ENCODE measurements at places on chromosomes 2 and 18.
A peak's percentile ranks its signal among the peaks of the same experiment; 100 is the strongest.

DNA sequence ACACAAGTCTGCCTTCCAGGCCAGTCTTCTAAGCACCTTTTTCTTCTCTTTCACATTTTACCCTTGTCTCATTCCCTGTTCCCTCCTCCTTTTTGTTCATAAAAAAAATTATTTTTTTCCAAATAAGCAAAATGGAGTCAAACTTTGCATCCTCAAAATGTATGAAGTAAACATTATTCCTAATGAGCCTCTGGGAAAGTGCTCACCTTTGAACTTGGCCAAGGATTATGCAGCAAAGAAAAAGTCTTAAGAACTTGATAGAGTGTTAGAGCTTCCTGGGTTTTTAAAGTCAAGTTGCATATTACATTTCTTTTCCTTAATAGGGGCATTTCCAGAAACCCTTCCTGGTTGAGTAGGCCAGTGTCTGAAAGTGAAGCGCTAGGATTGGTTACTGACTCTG lies 31.6 kb downstream of the EPAS1 start:
- no peak for DNase-seq

GRCh38 chr2:20562540-20563225 lies 88.2 kb downstream of the HS1BP3 start:
- DNase-seq, result no peak

GRCh38 chr2:167509586-167509985 lies 621.3 kb downstream of the XIRP2 start:
- peak; percentile 91 for DNase-seq

GRCh38 chr18:44786257-44786656 lies 105.6 kb downstream of the SETBP1 start:
- DNase-seq, result no peak

- DNase-seq, result peak; percentile 52
These were observed 22.6 kb downstream of the MAIP1 start for GRCh38 chr2:199977984-199978415.

DNA sequence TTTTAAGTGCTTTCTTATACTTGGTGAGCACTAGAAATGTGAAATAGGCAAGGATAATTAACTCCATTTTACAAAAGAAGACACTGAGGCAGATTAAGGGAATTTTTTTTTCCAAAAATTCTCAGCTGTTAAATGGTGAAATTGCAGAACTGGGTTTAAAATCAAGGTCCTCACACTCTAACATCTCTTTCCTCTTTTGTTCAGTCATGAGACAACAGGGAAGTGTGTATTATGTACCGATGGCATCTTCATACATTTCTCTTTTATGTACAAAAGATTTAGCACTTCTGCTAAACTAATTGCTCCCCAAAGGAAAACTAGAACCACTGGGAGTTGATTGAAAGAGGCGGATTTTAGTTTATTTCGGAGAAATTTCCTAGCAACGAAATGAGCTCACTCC lies 203.0 kb downstream of the SETBP1 start:
- no peak for DNase-seq

- no peak for DNase-seq
These were observed 8.3 kb downstream of the NEU4 start for GRCh38 chr2:241817126-241817820.

DNA sequence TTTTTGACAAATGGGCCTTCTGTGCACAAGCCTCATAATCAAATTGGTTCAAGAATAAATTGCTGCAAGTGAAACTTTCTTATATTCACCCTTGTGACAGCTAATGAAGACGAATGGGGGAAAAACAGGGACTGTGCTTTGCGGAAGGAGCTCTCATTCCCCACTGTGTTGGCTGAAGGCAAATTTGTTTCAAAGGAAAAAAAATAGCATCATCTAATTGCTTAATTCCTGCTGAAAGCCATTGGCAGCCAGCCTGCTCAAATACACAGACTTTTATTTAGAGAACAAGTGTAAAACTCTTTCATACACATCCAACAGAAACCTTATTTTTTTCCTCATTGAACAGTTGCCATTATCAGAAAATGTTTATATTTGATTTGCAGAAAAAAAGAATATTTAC lies 172.3 kb downstream of the ARL6IP6 start:
- DNase-seq, result no peak

DNA sequence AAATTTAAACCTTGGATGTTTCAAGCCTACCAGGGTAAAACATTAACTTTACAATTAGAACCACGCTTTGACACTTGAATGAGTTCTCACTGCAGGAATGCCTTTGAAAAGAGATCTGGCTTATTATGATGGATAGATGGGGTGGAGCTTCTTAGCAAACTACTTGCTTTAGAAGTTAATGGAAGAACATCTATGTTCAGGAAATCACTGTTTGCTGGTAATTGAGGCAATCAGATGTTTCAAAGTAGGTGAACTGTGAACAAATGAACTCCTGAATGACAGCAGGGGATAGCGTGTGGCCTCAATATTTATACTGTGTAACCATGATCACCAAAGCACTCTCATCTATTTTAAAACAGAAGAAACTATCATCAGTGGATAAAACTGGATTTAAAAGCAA lies 383.6 kb downstream of the PIK3C3 start:
- DNase-seq, result no peak

DNA sequence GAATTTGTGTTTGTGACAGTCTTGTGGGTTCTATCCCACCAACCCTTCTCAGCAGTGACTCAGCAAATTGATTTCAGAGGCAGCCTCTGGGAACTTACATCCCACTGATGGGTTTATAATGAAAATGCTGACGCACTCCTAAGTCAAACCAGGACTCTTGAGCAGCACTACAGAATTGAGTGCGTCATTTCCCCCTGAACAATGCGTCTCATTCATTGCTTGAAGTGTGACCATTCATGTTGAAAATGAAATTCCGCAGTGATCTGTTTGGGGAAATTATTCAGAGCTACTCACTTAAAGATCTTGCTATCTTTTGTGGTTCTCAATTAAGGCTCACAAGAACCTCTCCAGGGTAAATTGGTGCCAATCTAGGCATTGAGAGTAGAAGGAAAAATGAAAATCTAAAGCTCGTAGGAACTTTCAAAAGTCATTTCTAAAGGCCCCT lies 417.7 kb upstream of the SLC14A2 start:
- DNase-seq, result peak; percentile 61

DNA sequence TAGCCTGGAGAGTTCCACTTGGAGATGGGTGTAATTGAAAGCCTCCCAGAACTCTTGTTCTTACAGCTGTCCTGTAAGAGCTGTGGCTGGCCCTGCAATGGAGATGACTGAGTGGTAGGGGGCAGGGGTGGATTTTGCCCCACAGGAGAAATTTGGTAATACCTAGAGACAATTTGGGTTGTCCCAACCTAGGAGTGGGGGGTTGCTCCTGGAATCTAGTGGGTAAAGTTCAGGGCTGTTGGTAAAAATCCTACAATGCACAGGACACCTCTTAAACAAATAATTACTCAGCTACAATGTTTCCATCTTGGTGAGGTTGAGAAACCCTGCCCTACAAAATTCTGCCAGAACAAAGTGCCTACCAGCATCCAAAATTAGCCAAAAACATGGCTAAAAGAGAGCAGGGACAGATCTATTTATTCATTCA lies 181.1 kb upstream of the SH3BP4 start:
- DNase-seq, result no peak

- peak; percentile 96 for DNase-seq
These were observed 220.0 kb upstream of the CYP26B1 start for GRCh38 chr2:72367530-72368225.

- no peak for DNase-seq
These were observed 65.5 kb downstream of the PARD6G start for GRCh38 chr18:80181642-80182461.

- no peak for DNase-seq
These were observed 359.4 kb upstream of the CWC22 start for GRCh38 chr2:180366481-180366880.

DNA sequence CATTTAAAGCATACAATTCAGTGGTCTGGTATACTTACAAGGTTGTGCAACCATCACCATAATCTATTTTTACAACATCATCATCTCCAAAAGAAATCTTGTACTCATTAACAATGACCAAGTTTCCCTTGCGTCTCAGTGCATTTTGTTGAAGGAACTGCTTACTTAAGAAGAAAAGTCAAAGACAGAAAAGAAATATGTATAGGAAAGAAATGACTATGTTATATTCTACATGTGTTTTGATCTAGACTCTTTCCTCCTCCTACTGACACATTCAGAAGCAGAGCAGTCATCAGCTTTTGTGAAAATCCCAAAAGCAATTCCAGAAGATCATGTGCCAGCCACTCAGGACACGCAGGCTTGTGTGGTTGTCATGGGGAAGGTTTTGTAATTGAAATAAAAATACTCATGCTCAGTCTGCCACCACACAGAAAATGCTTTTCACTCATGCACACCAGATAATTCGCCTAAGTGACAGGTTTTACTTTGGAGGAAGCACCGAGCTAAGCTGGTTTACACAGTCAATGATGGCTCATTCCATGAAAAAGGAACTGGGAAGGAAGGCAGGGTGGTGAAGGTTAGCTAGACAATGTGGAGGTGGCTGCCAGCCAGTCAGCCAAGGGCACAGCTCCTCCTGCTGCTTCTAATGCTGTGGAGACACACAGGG lies 158.5 kb upstream of the REV1 start:
- DNase-seq, result no peak

DNA sequence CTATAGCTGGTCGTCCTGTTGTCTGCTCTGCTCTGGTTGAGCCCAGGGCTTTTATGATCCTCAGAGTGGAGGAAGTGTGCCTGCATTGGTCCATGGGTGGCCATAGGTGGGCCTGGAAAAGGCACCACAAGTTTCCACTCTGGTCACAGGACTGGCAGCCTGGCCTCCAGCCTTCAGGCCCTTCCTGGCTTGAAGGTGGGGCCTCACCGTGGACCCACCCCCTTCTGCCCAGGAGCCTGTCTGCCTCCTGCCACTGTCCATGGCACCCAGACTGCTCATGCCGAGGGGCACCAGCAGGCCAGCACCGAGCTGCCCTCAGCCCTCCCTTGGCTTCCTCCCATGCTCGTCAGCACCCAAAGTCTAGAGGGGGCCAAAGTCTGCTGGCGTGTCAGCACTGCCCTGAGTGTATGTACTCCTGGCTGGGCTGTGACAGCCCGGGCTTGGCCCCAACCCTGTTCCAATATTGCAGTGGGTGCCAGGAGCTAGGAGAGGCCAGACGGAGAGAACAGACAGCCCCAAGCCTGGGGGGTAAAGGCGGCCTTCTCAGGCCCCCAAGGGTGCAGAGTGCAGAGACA lies 529.4 kb downstream of the DCC start:
- DNase-seq, result no peak

DNA sequence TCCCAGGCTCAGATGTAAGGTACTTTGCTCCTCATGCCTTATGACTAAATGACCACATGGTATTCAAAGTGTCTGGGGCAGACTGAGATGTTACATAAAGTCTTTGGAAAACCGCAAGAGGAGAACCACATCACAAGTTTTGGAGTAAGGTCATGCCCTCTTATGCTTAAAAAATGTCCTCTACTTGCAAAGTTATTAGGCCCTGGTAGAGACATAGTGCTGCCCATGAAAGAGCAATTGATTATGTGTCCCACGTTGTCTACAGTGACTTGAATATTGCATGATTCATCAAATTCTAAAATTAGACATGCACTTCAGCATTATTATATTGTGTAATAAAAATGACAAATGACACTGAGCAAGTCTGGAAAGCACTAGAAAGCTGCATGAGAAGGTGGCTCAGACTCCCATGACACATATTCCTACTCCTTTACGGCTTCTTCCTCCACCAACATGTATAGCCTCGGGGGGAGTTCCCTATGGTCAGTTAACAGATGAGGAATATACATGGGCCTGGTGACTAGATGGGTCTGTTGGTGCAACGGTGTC lies 602.6 kb upstream of the VRK2 start:
- peak; percentile 1 for DNase-seq

DNA sequence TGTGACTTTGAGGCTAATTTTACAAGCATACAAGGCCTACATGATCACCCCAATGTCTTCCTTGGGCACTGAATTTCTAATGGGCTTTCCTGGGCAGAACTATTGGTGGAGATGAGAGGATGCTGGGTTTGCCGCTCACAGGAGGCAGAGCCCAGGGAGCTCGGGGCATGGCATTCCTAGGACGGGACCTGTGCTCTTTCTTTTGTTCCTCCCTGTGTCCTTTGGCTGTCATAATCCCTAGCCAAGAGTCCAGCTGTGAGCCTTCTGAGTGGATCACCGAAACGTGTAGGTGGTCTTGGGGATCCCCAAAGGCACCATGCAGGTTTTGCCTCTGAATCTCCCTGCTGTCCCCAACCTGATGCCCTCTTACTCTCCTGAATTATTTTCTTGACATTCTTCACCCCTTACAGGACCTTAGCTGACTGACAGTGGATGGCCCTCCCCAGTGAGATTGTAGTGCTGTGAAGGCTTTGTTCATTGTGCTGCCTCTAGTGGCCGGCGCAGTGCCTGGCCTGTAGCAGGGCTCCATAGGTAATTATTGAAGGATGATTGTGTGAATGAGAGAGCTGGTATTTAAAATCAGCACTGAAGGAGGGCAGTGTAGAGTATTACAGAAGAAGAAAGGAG lies 221.9 kb downstream of the ZNF407 start:
- DNase-seq, result peak; percentile 16

DNA sequence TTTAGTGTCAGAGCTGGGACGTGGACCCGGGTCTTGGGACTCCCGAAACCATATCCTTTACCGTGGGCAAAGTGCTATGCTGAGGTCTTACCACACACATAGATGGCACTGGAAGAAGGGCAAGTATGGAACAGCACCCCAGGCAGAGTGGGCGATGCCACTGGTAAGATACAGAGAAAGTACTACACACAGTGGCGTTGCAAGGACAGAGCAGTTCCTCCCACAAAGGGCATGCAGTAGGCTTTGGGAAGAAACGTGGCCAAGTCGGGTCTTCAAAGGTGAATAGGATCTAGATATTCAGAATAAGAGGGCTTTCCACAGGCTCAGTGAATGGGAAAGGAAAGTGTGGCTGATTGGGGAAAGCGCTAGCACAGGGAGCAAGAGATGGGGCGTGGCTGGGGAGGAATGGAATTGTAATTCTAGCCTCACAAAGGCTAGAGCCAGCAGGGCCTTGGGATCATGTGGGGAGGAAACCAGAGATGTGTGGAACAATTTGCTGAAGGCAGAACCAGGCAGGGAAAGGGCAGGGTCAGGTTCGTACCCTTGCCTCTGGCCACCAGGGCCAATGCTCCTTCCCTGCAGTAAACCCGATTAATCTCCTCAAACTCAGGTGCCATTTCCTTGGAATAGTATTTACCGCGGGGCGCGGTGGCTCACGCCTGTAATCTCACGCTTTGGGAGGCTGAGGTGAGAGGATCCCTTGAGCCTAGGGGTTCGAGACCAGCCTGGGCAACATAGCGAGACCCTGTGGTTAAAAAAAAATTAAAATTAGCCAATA lies 36.0 kb downstream of the PCBP1 start:
- DNase-seq, result peak; percentile 60

DNA sequence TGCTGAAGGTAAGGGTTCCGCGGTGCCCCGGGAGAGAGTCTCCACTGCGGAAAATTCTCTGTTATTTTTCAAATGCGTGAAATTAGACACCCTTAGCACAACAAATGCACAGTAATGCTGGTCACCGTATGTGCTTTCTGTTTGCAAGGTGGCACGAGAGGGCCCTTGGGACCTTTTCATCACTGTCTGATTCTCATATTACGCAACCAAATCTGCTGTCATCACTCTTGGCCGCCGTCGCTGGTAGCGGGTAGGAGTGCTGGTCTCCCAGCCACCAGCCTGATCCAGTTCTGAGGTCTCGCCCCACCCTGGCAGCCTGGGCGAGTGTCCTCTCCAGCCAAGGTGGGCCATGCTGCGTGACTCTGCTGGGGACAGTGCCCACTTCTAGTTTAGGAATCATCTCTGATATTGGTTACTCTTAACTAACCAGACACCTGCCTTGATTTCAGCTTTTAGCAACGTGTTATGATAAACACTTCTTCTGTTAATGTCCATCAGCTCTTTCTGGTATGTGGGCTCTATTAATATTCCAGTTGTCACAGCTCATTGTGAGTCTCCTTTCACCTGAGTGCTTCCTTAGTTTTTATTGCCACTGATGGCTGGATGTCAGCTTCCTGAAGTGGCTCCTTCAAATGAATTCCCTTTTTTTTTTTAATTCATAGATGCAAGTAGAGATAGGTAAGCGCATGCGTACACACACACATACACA lies 199.4 kb downstream of the GBX2 start:
- DNase-seq, result no peak

Data from fibroblast of pulmonary artery (primary cell).